Right atrium auricular region (tissue), 2 donors: ENCODE measurements at places on chromosomes 11 and 22. TPM values are rescaled to one million over a fixed set of nuclear protein-coding genes. Genes with fewer than 3 reads are reported as not detected.

The TMEM25 gene
- 15.6 TPM for total RNA-seq

The CYP2D6 gene
- not detected for total RNA-seq

The C11orf52 gene
- 1.5 TPM for total RNA-seq

The OSM gene
- total RNA-seq: 1.6 TPM

The TRIM29 gene
- total RNA-seq: 2.7 TPM

The PGA3 gene
- total RNA-seq: 0.33 TPM

The ESAM gene
- total RNA-seq: 64.6 TPM

The PIM3 gene
- total RNA-seq: 64.5 TPM

The DERL3 gene
- total RNA-seq: 10.6 TPM

The APOBEC3H gene
- not detected for total RNA-seq

The P2RY2 gene
- total RNA-seq: 9.5 TPM

The SRSF8 gene
- total RNA-seq: 24.7 TPM

The INPP5J gene
- total RNA-seq: 17.6 TPM

The RASSF10 gene
- 0.59 TPM for total RNA-seq

The CCDC157 gene
- 0.55 TPM for total RNA-seq

The MRGPRX3 gene
- not detected for total RNA-seq

The SMIM35 gene
- not detected for total RNA-seq

DNA sequence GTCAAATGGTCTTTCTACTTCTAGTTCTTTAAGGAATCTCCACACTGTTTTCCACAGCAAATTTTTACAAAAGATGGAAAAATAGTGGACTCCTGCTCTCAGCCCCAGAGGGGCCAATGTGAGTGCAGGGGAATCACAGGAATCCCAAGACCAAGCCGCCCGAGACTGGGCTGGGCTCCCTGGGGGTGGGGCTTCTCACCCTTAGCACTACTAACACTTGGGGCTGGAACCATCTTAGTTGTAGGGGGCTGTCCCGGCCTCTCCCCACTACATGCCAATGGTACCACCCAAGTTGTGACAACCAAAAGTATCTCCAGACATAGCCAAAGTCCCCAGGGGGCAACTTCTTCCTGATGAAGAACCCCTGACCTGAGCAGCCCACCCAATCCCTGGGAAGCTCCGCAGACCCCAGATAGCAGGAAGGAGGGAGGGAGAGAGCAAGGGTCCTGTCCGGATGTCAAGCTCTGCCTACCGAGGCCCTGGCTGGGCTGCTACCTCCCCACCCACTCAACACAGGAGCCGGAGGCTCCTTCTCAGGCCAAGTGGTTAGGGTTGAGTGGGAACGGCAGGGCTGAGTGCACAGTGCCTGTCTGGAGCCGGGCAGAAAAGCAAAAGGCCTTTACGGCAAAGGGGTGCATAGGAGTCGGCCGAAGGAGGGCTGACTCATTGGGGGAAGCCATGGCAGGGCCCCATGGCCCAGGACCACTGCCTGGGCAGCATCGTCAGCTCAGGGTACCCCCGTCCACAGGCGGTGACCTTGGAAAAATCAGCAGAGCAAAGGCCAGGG lies 122.5 kb upstream of the FGF3 start:
- no peak for DNase-seq

- no peak for DNase-seq
Observed at GRCh38 chr11:70926543-70927201, 325.7 kb downstream of the SHANK2 start.

DNA sequence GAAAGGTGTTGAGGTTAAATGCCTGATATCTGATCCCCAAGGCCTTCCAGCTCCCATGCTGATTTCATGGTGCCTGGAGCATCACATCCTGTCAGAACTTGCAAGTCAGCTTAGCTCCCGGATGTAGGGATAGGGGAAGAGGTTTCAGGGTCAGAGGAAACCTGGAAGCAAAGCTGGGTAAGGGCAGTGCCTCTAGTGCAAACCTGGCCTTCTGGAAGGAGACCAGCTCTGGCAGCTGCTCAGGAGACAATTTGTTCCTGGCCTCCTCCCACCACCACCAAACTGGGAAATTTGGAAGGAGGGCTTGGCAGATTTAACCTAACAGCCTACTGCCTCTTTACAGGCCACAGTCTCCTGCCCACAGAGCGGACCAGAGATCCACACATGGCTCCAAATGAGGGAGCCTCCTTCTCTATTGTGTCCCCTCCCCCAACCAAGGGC lies 9.2 kb upstream of the TSKU start:
- peak; percentile 86 for DNase-seq

DNA sequence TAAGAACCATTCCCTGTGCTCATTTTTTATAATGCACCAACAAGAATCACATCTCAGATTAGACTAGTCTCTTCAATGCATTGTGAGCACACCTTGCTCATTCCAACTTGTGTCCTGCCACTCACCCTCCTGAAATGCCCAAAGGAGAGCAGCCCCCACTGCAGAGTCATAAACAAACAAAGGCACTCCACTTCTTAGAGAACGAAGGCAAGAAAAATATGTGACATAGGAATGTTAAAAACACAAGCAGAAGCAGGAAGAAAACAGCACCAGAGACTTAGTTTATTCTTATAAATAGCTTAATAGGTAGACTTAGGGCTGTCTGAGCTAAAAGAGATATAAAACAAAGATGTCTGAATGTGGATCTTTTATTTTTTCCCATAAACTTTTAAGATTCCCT lies 57.2 kb downstream of the GUCY1A2 start:
- no peak for DNase-seq

DNA sequence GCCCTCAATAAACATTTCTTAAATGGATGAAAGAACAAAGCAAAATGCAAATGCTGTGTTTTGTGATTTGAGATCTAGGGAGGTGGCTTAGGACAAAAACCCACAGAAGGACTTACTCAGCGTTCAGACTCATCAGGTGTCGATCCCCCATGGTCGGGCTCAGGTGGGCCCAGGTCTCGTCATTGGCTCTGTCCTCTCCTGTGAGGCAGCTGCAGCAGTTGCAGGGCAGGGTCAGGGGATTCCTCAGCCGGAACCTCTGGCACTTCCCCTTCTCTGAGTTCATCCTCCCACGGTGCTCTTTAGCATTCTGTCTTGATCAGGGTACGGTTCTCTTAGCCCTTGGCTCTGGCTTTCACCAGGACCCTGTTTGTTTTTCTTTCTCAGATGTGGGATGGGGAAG lies 14.0 kb upstream of the ACR start:
- DNase-seq: no peak

DNA sequence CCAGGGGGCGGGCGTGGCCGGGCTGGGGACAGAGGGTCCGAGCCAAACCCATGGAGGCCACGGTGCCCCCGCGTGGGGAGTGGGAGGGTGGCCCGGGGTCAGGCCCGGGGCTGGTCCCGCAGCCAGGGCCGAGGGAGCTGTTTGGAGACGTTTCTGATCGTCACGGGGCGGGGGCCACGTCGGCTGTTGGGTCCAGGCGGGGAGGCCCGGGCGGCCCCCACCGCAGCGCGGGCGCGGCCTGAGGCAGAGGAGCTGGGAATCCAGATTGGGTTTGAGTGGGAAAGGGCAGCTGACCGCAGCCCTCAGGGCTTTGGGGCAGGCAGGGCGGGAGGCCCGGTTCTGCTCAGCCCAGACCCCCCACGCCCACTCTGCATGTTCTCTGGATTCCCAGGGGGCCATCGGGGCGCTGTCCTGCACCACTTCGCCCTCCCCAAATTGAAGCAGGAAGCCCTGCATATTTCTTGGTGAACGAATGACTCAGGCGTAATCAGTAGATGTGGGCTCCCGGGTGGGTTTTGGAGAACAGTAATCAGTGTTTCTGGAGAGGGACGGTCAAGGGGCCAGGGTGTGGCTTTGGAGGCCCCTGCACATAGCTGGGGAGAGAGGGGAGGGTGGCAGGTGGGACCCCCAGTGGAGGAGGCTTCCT lies 583 bp downstream of the MRPL23 start:
- DNase-seq: no peak

GRCh38 chr11:69446108-69446507 lies 35.4 kb upstream of the LINC01488 start:
- DNase-seq: no peak

GRCh38 chr22:31621507-31622124 lies 40.4 kb downstream of the PISD start:
- DNase-seq: no peak

DNA sequence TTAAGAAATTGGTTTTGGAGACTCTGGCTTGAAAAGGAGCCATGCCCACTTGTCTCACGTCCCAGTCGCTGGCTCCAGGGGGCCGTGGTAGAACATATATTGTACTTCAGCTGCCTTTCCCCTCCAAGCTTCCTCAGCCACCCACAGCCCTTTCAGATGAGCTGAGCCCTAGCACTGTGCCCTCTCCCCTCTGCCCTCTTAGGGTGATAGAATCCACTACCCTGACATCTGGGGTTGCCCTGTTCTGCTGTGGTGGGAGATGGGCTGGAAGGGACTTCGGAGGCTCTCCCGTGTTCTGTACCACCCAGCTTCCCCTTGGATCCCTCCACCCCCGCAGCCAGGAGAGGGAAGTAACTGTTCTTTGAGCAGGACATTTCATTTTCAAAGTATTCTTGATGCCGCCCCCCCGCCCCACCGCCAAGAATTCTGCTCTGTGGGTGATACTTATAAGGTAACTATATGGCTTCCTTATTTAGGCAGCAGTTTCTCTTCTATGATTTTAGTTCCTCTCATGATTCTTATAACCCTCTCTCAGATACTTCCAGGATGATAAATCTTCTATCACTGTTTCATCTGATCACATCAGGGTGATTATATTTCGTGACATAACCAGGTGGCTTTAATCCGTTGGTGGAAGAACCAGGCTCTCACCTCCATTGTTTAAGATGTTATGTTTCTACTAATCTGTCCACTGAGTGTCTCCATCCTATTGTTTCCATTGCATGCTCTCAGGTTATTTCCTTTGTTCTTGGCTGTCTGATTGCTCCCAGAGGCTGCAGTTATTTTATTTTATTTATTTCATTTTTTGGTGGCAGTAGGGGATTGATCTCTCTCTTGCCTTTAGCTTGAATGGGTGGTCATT lies 24.1 kb downstream of the ZBTB16 start:
- DNase-seq: no peak

DNA sequence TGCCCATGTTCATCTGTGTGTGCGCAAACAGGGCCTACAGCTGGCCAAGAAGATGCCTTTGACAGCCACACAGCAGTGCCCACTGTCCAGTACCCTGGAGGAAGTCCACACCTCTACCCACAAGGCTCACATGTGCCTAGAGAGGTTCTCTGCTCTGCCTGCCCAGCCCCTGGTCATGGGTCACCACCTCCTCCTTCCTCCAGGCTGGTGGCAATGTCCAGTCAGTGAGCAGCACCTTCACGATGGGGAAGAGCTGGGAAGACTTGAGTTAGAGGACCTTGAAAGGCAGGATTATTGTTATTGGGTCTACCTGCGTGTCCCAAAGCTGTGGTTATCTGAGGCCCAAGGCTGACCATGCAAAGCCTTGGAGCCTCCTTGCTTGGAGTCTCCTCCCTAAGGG lies 28.4 kb upstream of the TTC12 start:
- peak; percentile 48 for DNase-seq

DNA sequence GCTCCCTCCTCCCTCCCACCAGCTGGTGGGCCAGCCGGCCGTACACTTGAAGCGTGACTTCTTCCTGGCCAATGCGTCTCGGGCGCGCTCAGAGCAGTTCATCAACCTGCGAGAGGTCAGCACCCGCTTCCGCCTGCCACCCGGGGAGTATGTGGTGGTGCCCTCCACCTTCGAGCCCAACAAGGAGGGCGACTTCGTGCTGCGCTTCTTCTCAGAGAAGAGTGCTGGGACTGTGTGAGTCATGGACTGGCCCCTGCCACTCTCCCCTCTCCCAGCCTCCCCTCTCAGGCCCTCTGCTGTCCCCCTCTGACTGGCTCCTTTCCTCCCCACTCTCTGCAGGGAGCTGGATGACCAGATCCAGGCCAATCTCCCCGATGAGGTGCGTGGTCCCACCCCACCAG lies 24.7 kb downstream of the CAPN1 start:
- no peak for DNase-seq

GRCh38 chr11:40877981-40878380 lies 581.5 kb downstream of the LRRC4C start:
- DNase-seq: no peak

DNA sequence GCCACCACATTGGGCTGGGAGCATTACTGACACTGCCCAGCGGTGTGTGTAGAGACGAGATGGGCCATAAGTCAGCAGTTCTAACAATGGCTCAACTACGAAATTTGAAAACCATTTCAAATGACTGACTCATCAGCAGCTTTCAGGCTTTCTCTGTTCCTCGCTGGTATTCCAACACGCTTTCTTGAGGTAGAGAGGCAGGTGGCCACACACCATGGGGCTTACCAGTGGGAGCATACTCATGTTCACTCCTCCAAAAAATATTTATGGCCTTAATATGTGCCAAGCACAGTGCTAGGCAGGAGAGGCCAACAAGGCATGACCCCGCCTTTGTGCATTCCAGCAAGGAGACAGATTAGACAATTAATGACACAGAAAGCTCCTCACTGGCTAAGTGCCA lies 20.3 kb downstream of the ARFGAP2 start:
- DNase-seq: no peak

- DNase-seq: peak; percentile 96
Observed at GRCh38 chr22:35638410-35638809, 9.8 kb upstream of the APOL6 start.

DNA sequence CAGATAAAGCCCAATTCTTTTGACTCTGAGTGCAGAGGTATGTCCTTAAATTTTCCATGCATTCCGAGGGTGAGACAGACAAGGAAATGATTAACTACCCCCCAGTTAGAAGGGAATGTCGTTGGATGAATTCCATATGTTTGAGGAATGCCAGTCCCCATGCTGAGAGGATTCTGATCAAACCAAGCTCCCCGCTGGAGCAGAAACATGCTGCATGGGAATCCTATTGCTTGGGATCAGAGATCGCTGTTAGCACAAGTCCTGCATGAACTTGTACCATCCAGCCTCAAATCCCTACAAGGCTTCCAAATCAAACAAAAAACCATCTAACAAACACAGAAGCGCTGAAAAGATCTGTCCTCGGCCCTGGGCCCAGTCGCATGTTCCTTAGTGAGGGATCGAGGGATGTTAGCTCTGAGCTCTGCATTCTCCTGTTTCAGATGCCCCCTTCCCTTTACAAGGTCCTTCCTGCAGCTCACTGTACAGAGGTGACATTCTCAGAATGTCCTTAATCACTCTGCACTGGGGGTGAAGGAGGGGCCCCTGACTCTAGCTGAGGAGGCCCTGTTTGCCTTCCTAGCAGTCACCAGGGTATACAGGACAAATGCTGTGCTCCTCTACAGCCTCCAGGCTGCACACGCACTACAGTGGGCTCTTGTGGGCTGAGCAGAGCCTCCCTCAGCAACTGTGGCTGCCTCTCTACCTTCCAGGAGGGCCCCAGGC lies 353.4 kb downstream of the TENM4 start:
- no peak for DNase-seq

GRCh38 chr11:72981971-72982685 lies 160.0 kb downstream of the FCHSD2 start:
- no peak for DNase-seq
